Activated T-helper 1 cell treated with anti-CD3 and anti-CD28 coated beads, Interleukin-12 subunit alpha, Interleukin-12 subunit beta, Interleukin-2, Interleukin-4 antibody, amounts not matched to agents 30 ng/mL and 10 ng/mL and 1 ng/mL, durations not matched to agents 14 hours and 24 hours and 36 hours (primary cell): ENCODE measurements at places on chromosomes 4 and X.

- H3K27me3 ChIP-seq: no peaks in the 10 kb centered on the region
- peaks cover 25% of the 10 kb centered on the region for H3K4me1 ChIP-seq
- peaks cover 26% of the 10 kb centered on the region for H3K36me3 ChIP-seq
- H3K27ac ChIP-seq: no peak overlapping the region
- H3K4me3 ChIP-seq: no peak overlapping the region
Observed at GRCh38 chrX:118558926-118559325, 63.3 kb downstream of the DOCK11 start.

DNA sequence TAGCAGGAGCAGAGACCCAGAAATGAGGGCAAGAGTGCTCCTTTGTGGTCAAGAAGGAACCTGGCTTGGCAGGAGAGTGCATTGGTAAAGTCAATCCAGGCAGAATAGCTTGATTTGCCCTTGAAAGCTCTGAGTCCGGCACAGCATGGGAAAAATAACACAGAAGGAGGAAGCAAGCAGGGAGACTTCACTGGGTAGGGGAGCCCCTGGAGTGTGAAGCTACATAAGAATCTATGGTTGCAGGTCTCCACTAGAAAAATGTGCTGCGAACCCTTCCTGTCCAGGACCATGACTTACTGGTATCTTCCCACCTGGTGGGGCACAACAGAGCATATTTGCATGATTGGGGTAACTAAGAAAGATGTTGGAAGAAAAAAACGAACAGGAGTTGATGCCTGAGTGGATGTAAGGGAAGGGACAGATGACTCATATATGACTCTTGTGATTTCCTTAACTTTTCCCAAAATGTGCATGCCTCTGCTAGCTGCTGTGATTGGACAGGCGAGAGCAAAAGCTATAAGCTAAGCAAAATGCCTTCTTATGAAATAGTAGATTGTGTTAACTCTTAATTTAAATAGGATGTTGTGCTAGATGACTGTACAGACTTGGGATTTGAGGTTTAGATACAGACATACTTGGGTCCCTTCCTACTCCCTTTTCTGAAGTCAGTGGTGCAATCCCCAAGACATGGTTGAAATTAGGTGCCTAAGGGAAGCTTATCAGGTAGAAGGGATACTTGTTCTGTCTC is 3.3 kb downstream of the IL13RA1 start:
- H3K4me1 ChIP-seq: no peaks in the 10 kb centered on the region
- peaks cover 17% of the 10 kb centered on the region for H3K27me3 ChIP-seq
- H3K27ac ChIP-seq: no peak overlapping the region
- no peak overlapping the region for H3K4me3 ChIP-seq
- DNase-seq: no peak

GRCh38 chr4:99857307-99857706 is 36.9 kb downstream of the LAMTOR3 start:
- no peak for DNase-seq
- peak overlapping the region; percentile 96 for H3K27ac ChIP-seq
- H3K4me1 ChIP-seq: peaks cover 88% of the 10 kb centered on the region
- H3K36me3 ChIP-seq: peaks cover 44% of the 10 kb centered on the region
- H3K27me3 ChIP-seq: no peaks in the 10 kb centered on the region

DNA sequence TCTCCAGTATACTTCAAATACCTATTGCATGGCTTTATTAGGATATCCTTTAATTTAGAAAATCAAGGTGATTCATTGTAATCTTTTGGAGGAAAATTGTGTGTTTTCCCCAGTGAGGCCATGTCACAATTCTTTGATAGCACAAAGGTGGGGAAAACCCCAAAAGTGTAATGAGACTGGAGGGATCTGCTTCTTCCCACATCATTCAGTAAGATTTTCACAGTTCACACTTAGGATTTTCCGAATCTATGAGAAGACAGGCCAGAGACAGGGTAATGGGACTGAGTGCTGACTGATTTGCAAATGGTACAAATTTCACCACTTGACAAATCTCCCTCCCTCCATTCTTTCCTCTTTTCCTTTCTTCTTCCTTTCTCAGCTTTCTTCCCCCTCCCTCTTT is 181.1 kb downstream of the MGST2 start:
- no peak for DNase-seq
- no peaks in the 10 kb centered on the region for H3K36me3 ChIP-seq
- peaks cover 18% of the 10 kb centered on the region for H3K27me3 ChIP-seq
- no peaks in the 10 kb centered on the region for H3K4me1 ChIP-seq
- H3K27ac ChIP-seq: no peak overlapping the region

- no peak overlapping the region for H3K27ac ChIP-seq
- DNase-seq: no peak
- no peaks in the 10 kb centered on the region for H3K4me1 ChIP-seq
Observed at GRCh38 chrX:10875995-10876394, 235.1 kb upstream of the HCCS start.

DNA sequence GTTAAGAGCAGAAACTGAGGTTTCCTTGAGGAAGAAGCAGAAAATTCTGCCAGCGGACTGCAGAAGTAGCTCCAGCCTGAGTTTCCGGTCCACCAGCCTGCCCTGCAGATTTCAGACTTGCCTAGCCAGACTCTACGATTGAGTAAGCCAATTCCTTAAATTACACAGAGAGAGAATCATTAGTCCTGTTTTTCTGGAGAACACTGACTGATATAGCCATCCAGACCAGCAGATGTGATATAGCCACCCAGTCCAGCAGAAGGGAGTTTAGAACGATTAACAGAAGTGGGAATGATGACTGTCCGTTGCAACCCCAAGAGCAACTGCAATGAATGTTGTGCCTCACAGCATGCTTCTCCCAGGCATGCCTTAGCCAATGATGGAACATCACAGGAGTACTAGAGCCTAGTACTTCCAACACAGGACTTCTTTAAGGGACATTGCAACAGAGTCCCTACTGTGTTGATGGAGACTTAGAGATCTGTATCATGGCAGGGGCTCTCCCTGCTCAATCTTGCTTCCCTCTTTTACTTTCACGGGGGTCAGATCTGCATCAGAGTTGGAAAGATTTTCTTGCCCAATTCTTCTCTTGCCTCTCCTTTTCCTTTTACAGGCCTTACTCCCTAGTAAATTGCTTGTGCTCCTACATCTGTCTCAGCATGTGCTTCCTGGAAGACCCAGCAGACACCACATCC is 264.6 kb upstream of the CLNK start:
- DNase-seq: no peak
- H3K27me3 ChIP-seq: peaks cover 8% of the 10 kb centered on the region
- no peak overlapping the region for H3K27ac ChIP-seq
- no peak overlapping the region for H3K4me3 ChIP-seq

DNA sequence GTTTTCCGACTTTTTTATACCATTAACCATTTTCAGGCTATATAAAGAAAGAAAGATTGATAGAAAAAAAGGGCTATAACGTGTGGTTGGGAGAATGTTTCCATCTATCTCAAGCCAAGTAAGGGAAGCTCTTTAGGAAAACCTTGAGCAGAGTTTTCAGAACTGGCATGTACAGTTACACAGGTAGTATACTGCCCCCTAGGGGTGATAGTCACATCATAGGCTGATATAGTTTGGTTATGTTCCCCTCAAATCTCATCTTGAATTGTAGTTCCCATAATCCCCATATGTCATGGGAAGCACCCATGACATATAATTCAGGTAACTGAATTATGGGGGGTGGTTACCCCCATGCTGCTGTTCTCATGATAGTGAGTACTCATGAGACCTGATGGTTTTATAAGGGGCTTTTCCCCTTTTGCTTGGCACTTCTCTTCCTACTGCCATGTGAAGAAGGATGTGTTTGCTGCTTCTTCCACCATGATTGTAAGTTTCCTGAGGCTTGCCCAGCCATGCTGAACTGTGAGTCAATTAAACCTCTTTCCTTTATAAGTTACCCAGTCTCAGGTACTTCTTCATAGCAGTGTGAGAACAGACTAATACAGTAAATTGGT is 186.8 kb downstream of the TMA16 start:
- no peaks in the 10 kb centered on the region for H3K36me3 ChIP-seq
- no peaks in the 10 kb centered on the region for H3K4me1 ChIP-seq
- no peak overlapping the region for H3K4me3 ChIP-seq
- no peak overlapping the region for H3K27ac ChIP-seq
- no peak for DNase-seq

DNA sequence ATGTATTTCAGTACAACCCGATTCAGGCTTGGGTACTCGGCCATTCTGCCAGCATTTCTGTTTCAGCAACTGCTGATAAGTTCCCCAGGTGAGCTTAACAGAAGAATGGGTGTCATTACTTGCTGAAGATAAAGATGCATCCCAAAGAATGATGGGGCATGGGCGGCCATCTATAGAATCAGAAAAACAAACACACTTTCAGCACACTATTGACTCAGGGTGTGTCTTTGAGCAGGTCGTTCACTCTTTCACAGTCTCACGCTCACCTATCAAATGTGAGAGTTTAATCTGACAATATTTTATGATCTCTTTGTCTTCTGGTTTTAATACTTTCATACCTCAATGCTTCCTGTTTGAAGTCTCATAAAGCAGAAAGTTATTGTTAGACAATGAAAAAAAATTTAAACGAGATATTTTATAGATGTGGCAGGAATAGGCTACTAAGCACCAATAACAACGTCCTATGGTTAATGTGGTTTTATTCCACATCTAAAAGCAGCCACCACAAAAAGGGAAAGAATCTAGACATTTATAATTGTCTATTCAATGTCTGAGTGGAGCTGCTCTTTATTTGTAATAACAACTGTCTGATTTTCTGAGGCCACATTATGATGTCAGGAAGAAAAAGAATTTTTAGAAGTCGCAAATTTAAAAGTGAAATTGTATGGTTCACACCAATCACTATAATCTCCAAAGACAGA is 17.0 kb downstream of the GASK1B start:
- H3K4me1 ChIP-seq: no peaks in the 10 kb centered on the region
- no peak overlapping the region for H3K27ac ChIP-seq
- no peak for DNase-seq
- H3K36me3 ChIP-seq: no peaks in the 10 kb centered on the region
- H3K27me3 ChIP-seq: peaks cover 4% of the 10 kb centered on the region

DNA sequence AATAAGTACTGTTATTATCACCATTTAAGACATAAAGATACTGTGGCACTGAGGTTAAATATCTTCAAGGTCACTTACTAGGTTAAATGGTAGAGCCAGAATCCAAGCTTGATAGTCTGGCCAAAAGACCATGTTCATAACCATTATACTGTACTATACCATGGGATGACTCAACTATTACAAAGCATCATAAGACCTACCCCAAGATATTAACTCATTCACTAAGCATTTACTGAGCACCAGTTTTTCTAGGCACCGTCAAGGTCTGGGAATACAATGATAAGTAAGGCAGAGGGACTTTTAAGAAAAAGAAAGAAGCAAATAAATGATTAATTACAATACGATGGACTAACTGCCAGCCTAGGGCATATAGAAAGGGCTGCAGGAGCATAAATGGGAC is 95.5 kb upstream of the KCTD8 start:
- H3K27me3 ChIP-seq: no peaks in the 10 kb centered on the region
- no peaks in the 10 kb centered on the region for H3K4me1 ChIP-seq
- no peak overlapping the region for H3K4me3 ChIP-seq
- H3K36me3 ChIP-seq: no peaks in the 10 kb centered on the region
- H3K27ac ChIP-seq: no peak overlapping the region

DNA sequence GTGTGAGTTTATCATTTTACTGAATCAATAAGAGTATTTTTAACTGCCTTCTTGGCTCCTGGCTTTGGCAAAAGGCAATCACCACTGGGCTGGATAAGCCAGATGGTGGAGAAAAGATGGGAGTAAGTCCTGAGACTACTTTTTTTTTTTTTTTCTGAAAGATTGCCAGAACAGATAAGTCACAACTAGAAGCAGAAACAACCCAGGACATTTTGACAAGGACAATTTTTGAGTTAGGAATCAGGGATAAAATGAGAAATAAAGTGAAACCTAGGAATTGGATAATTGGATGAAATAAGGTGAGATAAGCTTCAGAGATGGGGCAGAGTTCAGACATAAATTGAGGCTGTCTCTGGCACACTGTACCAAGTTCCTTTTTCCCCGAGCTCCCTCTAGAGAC is 471.0 kb downstream of the KLHL13 start:
- H3K36me3 ChIP-seq: no peaks in the 10 kb centered on the region
- no peak overlapping the region for H3K4me3 ChIP-seq
- no peaks in the 10 kb centered on the region for H3K4me1 ChIP-seq
- H3K27ac ChIP-seq: no peak overlapping the region

DNA sequence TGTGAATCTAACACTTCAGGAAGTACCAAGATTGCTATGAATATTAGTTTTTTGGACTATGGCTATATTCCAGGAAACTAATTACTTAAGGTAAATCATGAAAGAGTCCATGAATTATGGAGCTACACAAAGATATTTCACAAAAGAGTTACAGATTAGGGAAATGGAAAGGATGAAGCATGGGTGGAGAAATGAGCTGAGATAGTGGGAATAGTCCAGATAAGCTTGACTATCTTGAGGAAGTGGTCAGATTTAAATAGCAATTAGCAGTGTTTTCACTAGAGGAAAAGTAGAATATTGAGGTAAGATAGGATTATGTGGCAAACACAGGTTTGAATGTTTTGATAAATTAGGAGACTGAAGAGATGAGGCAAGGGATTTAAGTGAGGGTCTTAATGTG is 42.1 kb upstream of the C1GALT1C1 start:
- H3K27ac ChIP-seq: no peak overlapping the region
- DNase-seq: no peak
- H3K36me3 ChIP-seq: peaks cover 8% of the 10 kb centered on the region
- no peaks in the 10 kb centered on the region for H3K27me3 ChIP-seq

- no peak for DNase-seq
- H3K36me3 ChIP-seq: no peaks in the 10 kb centered on the region
- H3K4me3 ChIP-seq: no peak overlapping the region
- H3K27me3 ChIP-seq: no peaks in the 10 kb centered on the region
Observed at GRCh38 chr4:176034499-176034898, 31.1 kb upstream of the WDR17 start.

DNA sequence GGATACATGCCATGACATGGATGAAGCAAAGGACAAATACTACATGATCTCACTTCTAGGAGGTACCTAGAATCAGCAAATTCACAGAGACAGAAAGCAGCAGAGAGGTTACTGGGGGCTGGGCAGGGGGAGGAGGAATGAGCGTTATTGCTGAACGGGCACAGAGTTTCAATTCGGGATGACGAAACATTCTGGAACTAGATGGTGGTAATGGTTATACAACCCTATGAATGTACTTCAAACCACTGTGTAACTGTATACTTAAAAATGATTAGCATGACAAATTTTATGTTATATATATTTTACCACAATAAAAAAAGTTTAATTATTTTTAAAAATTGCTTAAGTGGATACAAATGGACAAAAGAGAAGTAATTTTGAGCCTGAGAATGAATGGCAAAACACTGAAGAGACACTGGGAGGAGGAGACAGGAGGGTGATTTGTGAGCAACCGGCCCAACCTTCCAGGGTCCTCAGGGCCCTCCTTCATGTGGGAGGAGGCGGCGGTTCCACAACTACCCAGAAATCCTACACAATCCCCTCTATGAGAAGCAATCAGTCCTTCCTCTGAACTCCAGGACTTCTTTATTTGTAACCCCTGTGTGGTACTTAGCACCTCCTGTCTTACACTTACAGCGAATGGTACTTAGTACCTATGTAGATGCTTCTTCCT is 14.1 kb downstream of the ACSL1 start:
- DNase-seq: no peak
- H3K4me1 ChIP-seq: peaks cover 58% of the 10 kb centered on the region
- no peaks in the 10 kb centered on the region for H3K27me3 ChIP-seq
- H3K27ac ChIP-seq: no peak overlapping the region
- no peak overlapping the region for H3K4me3 ChIP-seq

GRCh38 chrX:133922390-133922771 is 63.0 kb downstream of the GPC3 start:
- H3K4me1 ChIP-seq: peaks cover 10% of the 10 kb centered on the region
- H3K36me3 ChIP-seq: no peaks in the 10 kb centered on the region
- peaks cover 7% of the 10 kb centered on the region for H3K27me3 ChIP-seq
- H3K27ac ChIP-seq: no peak overlapping the region
- no peak overlapping the region for H3K4me3 ChIP-seq
